B cell (primary cell): ENCODE measurements at places on chromosomes 2 and 18. TPM values are rescaled to one million over a fixed set of nuclear protein-coding genes. Genes with fewer than 3 reads are reported as not detected.

GRCh38 chr2:200208041-200208440 lies 98.5 kb upstream of the SPATS2L start:
- no peak for DNase-seq

DNA sequence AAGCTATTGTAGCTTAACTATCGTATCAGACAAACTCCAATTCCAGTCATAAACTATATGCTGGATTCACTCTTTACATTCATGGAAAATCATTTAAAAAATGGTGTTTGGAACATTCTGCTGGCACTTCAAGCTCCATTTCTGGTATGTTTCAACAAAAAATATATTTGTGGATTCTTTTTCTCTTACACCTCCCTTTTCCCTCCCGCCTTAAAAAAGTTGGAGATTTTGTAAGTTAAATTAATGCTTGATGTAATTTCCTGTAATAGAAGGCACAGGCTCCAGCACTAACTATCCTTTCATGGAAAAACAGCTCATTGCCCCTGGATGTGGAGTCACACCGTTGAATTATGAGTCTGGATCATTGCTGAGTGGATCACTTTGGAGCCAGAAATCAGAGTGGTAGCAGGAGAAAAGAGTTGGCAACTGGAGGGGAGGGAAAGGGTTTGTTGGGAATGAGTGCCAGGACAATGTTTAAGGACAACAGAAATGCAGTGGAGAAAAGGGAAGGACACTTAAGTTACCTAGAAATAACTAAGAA lies 102.8 kb downstream of the ICOS start:
- DNase-seq: no peak

DNA sequence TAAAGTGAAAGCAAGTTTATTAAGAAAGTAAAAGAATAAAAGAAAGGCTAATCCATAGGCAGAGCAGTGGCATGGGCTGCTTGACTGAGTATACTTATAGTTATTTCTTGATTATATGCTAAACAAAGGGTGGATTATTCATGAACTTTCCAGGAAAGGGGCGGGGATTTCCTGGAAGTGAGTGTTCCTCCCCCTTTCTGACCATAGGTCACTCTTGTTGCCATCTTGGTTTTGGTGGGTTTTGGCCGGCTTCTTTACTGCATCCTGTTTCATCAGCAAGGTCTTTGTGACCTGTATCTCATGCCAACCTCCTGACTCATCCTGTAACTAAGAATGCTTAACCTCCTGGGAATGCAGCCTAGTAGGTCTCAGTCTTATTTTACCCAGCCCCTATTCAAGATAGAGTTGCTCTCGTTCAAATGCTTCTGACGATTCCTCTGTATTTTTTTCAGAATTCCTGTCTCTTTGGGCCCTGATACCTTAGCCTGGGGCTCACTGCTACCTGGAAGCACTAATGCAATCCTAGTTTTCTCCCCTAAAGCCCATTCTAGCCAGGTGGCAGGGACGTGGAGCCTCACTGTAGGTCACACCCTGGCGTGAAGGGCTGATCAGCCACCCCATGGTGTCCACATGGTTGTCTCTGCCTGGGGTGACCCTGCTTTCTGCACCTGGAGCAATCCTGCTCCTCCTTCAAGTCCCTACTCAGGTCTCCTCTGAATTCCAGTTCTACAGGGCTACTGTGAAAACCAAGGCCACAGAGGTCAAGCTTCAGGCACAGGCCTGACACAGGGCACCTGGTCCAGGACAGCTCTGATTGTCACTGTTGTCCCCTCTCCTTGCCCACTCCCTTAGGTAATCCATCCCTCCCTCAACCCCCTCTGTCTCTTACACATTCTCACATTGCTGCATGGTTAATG lies 6.0 kb upstream of the SLC35F6 start:
- DNase-seq: no peak

PID1 gene
- total RNA-seq: 0.46 TPM in 1 of 2 replicates, not detected in the other

- no peak for DNase-seq
These were observed 56.4 kb upstream of the RBM44 start for GRCh38 chr2:237742191-237742590.

DNA sequence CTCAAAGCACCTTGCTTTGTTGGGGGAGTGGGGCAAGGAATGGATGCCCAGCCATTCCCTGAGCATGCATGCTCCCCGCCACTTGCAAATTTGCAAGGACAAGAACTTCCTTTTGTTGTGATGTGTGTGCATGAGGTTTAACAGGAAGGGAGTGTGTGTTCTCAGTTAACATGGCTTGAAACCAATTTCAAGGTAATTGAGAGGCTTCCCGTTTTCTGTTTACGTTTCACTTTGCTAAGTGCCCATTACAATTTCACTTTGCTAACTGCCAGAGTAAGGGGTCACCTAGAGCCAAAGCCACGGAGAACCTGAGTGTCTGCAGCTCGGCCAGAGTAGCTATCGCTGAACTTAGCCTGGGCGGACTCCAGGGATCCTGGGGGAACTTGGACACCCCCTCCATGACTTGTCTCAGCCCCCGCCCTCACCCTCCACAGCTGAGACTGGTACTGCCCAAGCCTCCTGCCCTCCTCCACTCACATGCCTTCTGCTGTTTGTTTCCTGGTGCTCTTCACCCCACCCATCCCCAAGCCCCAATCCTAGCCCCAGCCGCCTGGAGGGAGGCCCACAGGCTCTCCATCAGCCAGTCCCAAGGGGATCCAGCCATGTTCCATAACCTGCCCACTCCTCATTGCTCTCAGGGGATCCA lies 53.6 kb upstream of the LAPTM4A start:
- DNase-seq: no peak

ABCG5 gene
- not detected in 2 replicates for total RNA-seq

- DNase-seq: no peak
These were observed 104.2 kb upstream of the SPRED2 start for GRCh38 chr2:65536596-65536995.

ALKAL2 gene
- total RNA-seq: 5.3 and 5.7 TPM in 2 replicates

GRCh38 chr18:12262748-12263147 lies 8.6 kb downstream of the CIDEA start:
- no peak for DNase-seq

ABCB11 gene
- not detected in 2 replicates for total RNA-seq

SIX2 gene
- total RNA-seq: not detected in 2 replicates

GRCh38 chr2:216533609-216534008 lies 35.0 kb downstream of the RPL37A start:
- DNase-seq: no peak

DNA sequence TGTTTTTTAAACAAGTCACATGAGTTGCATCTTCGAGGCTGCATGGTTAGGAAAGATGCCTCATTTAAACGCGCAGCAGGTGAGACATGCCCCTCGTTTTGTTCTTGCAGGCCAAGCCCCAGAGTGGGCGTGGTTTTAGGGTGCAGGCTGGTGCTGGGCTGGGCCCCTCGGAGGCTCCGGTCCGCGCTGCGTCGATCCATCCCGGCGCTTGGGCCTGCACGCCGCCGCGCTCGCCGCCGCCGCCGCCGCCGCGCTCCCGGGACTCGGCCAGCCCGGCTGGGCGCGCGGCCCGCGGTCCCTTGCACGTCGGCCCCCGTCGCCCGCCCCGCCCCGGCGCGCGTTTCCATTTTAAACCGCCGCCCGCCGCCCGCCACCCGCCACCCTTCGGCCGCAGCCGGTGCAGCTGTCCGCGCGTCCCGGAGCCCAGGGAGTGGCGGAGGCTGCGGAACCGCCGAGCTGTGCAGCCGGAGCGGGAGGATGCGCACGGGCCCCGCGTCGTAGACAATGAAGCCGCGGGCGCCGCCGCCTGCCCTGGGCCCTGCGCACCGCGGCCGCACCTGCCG lies 175.5 kb downstream of the AGAP1 start:
- DNase-seq: no peak

- no peak for DNase-seq
These were observed 57.4 kb downstream of the COPS8 start for GRCh38 chr2:237143118-237143517.

C1QL2 gene
- not detected in 2 replicates for total RNA-seq

- DNase-seq: no peak
These were observed 107.2 kb downstream of the GALNT1 start for GRCh38 chr18:35688757-35689156.

DNA sequence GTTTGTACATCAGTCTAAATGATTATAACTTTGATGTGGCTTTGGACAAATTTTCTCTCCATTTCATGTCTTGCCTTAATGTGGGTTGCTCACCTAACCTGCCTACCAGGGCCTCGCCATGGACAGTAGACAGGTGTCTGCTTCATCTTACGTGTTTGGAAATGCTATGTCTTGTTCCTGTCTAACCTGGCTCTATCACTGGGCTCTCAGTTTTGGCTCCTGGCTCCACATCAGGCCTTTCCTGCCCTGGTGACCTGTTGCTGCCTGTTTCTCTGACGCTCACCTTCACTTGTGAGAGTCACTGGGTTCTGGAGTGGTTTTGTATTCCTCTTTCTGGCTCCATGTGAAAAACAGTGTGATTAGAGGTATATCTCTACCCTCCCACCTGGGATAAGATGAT lies 65.9 kb downstream of the PHLPP1 start:
- DNase-seq: no peak

SRBD1 gene
- total RNA-seq: 27.1 and 27.6 TPM in 2 replicates

STEAP3 gene
- 1.1 TPM in 2 replicates for total RNA-seq

ACTG2 gene
- not detected in 2 replicates for total RNA-seq

PRKAG3 gene
- not detected in 2 replicates for total RNA-seq

GRCh38 chr18:26440644-26441043 lies 107.7 kb downstream of the KCTD1 start:
- no peak for DNase-seq

DNA sequence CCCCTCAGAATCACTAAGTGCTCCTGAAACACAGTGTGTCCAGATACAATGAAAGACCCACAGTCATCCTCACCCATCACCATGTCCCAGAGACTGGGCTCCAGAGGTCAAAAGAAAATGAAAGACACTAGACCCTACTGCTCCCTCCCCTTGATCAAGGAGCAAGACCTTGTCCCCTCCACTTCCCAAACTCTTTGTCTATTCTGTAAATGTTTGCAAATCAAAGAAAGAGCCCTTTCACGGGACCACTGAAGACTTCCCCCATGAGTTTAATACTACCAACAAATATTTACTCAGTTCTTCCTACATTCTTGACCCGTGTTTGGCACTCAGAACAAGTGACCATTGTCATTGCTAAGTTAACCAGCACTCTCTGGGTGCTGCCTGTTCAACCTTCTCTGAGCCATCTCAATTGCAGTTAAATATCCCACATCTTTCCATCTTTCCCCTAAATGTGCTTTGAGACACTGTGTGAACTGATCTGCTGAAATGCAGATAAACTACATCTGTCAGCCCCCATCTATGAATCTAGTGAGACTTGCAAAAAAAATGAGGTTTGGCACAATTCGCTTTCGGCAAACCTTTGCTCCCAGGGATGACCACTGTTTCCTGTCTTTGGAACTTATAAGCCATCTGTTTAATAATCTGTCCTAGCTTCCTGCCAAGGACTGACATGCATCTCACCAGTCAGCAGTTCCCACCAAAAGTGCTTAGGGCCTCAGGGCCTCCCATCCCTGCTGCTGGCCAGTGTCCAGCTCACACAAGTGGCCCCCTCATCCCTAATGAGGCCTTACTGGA lies 170.3 kb downstream of the GFPT1 start:
- no peak for DNase-seq

DNA sequence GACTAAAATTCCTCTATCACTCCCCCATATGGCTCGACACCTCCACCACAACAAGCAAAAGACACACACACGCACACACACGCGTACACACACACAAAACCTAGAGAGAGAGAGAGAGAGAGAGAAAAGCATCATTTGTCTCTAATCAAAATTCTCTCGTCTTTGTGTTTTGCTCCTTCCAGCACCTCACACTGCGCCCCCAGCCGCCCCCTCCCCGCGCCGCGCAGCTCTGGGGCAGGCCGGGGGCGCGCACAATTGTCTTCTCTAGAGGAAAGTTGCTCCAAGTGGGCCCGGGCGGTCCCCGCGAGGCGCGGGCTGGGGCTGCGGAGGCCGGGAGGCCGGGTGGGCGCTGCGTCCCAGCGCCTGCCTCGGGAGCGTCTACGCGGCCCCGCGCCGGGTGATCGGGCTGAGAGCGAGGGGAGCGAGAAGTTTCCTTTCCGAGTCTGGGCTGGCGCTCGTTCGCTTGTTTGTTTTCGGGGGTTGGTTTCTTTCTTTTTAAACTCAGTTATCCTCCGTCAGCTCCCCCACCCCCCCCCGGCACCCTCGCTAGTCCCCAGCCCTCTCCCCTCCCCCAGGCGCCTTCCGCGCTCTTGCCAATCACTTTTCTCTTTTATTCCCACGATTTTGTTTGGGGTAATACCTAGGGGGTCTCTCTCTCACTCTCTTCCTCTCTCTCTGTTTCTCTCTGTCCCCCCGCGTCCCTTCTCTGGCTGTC lies 4.1 kb downstream of the ZEB2 start:
- DNase-seq: peak; percentile 62

RRM2 gene
- total RNA-seq: 1.2 and 1.3 TPM in 2 replicates

- no peak for DNase-seq
These were observed 69.4 kb upstream of the CPO start for GRCh38 chr2:206869824-206870495.
